ENCODE measurements at places on chromosomes 3 and 15. TPM values are rescaled to one million over a fixed set of nuclear protein-coding genes. Genes with fewer than 3 reads are reported as not detected.

- no peak for DNase-seq
- no peaks in the 10 kb centered on the region for H3K27me3 ChIP-seq
- H3K36me3 ChIP-seq, result no peaks in the 10 kb centered on the region
- H3K27ac ChIP-seq, result no peak overlapping the region
- peaks cover 3% of the 10 kb centered on the region for H3K4me1 ChIP-seq
These were observed 584 bp upstream of the RPL32 start for GRCh38 chr3:12841970-12842328.

DNA sequence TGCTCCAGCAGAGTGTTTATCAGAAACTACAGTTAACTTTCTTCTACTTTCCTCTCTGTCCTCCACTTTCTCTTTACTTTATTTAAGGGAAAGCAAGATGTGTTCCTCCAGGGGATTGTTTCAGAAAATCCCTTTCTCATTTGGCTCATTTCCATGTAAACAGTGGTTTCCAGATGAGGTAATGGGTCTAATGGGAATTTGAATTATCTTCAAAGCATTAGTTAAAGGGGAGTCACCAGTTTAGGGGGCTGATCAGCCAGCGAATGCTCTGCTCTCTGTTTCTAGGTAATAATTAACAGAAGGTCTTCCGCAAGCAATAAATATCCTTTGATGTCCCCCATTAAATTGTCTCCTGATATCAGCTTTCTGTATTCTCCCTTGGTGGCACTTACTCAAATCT, 30.4 kb upstream of the ZNF639 start:
- H3K27me3 ChIP-seq, result no peaks in the 10 kb centered on the region
- H3K4me1 ChIP-seq, result no peaks in the 10 kb centered on the region
- no peaks in the 10 kb centered on the region for H3K36me3 ChIP-seq
- H3K27ac ChIP-seq, result no peak overlapping the region
- DNase-seq, result no peak
- H3K4me3 ChIP-seq, result no peak overlapping the region

Gene KNSTRN
- total RNA-seq, result 6.3 TPM

Gene IL20RB
- total RNA-seq, result 0.56 TPM

- H3K27me3 ChIP-seq, result peaks cover 2% of the 10 kb centered on the region
- H3K4me3 ChIP-seq, result no peak overlapping the region
- H3K4me1 ChIP-seq, result no peaks in the 10 kb centered on the region
- no peak for DNase-seq
- no peak overlapping the region for H3K27ac ChIP-seq
These were observed 60.7 kb downstream of the TIMP4 start for GRCh38 chr3:12097971-12098370.

Gene CYP19A1
- total RNA-seq, result 0.83 TPM

Gene CCR2
- total RNA-seq, result 0.42 TPM

- DNase-seq, result no peak
- no peaks in the 10 kb centered on the region for H3K36me3 ChIP-seq
- H3K4me1 ChIP-seq, result no peaks in the 10 kb centered on the region
- H3K27me3 ChIP-seq, result no peaks in the 10 kb centered on the region
- H3K27ac ChIP-seq, result no peak overlapping the region
These were observed 101.8 kb downstream of the RAB11A start for GRCh38 chr15:65970937-65971740.

GRCh38 chr15:69685512-69686452, 233.2 kb downstream of the RPLP1 start:
- H3K4me1 ChIP-seq, result no peaks in the 10 kb centered on the region
- no peaks in the 10 kb centered on the region for H3K36me3 ChIP-seq
- no peak overlapping the region for H3K27ac ChIP-seq
- no peak overlapping the region for H3K4me3 ChIP-seq

DNA sequence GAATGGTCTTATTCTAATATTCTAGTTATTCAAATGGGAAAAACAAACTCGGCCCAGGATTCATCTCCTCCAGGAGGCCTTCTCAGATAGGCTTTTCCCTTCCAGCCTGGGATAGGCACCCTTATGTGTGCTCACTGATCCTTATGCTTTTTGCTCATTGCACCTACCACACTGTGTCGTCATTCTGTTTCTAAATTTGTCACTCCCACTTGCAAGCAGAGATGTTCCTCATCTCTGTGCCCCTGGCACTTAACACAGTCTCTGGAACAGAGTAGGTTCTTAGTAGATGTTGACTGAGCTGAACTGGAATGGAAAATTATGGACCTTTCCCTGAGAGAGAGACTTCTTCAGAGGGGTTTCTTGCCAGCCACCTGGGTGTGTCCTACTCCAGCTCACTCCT, 18.7 kb upstream of the SPG11 start:
- H3K27ac ChIP-seq, result no peak overlapping the region
- H3K27me3 ChIP-seq, result no peaks in the 10 kb centered on the region
- no peaks in the 10 kb centered on the region for H3K36me3 ChIP-seq
- no peak overlapping the region for H3K4me3 ChIP-seq
- DNase-seq, result no peak

Gene GOLGA6B
- total RNA-seq, result 0.15 TPM

DNA sequence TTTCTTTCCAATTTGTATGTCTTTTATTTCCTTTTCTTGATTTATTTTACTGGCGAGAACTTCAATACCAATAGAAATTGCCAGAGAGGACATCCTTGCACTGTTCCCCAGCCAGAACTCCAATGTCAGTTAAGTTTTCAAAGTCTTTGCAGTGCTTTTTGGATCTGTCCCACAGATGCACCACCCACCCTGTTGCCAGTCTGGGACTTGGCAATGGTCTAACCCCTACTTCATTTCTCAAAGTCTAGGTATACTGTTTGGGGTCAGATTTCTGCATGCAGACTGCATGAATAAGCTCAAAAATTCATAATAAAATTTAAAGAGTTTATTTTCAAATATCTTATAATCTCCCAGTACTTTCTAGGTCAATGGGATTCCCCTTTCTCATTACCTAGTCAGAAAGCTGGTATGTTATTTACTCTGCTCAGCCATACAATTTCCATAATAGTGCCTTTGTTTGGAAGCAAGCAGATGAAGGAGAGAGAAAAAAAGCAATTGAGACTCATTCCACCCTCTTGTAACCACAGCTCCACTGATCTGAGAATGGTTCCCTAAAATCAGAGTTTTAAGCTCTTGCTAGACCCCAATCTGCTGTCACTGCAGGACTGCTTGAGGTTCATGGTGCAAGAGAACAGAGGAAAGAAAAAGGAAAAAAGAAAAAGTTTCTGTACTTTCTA, 125.9 kb upstream of the PLXND1 start:
- H3K27me3 ChIP-seq, result no peaks in the 10 kb centered on the region
- DNase-seq, result no peak
- no peak overlapping the region for H3K27ac ChIP-seq
- H3K36me3 ChIP-seq, result no peaks in the 10 kb centered on the region

Gene SNRPA1
- 55.1 TPM for total RNA-seq

- no peak overlapping the region for H3K4me3 ChIP-seq
- DNase-seq, result no peak
These were observed 61.4 kb downstream of the GABRB3 start for GRCh38 chr15:26711445-26711844.

DNA sequence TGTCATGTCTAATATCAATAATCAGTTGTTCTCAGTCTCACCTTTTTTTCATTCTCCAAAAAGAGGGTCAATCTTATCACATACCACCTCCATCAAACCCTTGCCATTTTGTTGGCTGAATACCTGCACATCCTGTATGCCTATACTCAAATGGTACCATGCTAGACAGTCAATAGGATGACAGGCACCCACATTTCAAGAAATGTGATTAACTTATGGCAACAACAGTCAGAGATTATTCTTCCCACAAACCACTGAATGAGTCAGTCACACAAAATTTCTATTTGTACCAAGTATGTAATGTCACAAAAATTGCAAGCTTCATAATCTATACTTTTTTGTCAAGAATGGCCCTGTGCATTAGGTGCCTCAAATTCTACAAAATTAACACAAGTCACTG, 5.1 kb upstream of the SLC27A2 start:
- peaks cover 1% of the 10 kb centered on the region for H3K4me1 ChIP-seq
- no peaks in the 10 kb centered on the region for H3K27me3 ChIP-seq
- no peaks in the 10 kb centered on the region for H3K36me3 ChIP-seq
- DNase-seq, result no peak

Gene LMAN1L
- total RNA-seq, result not detected

GRCh38 chr15:69457304-69458280, 5.0 kb downstream of the RPLP1 start:
- H3K4me1 ChIP-seq, result peaks cover 10% of the 10 kb centered on the region

GRCh38 chr3:152865668-152866245, 30.8 kb downstream of the P2RY1 start:
- H3K4me3 ChIP-seq, result no peak overlapping the region
- H3K36me3 ChIP-seq, result no peaks in the 10 kb centered on the region
- no peak overlapping the region for H3K27ac ChIP-seq
- no peaks in the 10 kb centered on the region for H3K4me1 ChIP-seq
- no peaks in the 10 kb centered on the region for H3K27me3 ChIP-seq
- DNase-seq, result no peak

DNA sequence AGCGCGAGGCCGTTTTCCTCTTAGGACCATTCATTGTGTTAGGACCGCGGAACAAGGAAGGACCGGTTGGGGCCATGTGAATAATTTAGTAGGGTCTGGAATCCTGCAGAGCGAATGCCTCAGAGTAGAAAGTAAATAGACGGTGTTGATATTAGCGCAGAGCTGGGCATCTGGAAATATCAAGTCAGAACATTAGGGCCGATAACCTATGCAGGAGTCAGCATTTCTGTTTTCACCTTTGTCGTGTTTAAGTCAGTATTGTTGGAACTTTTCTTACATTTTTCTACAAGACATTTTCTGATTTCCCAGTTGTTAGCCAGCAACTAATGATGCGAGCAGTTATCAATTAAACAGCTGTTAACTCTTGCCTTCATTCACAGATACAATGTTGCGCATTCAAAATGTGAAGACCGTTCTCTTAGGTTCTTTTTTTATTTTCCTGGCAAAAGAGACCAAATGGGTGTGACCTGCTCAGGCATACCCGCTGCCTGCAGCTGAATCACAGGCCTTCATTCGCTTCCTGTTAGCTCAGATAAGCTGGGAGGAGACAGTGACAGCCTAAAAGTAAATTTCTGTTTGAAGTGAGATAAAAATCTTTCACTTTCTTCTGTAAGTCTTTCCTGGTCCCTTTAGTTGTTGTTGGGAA, 966 bp upstream of the PKM start:
- DNase-seq, result no peak
- no peaks in the 10 kb centered on the region for H3K36me3 ChIP-seq
- H3K27ac ChIP-seq, result peak overlapping the region; percentile 99
- H3K4me3 ChIP-seq, result peak overlapping the region; percentile 88
- H3K27me3 ChIP-seq, result no peaks in the 10 kb centered on the region
- peaks cover 14% of the 10 kb centered on the region for H3K4me1 ChIP-seq

DNA sequence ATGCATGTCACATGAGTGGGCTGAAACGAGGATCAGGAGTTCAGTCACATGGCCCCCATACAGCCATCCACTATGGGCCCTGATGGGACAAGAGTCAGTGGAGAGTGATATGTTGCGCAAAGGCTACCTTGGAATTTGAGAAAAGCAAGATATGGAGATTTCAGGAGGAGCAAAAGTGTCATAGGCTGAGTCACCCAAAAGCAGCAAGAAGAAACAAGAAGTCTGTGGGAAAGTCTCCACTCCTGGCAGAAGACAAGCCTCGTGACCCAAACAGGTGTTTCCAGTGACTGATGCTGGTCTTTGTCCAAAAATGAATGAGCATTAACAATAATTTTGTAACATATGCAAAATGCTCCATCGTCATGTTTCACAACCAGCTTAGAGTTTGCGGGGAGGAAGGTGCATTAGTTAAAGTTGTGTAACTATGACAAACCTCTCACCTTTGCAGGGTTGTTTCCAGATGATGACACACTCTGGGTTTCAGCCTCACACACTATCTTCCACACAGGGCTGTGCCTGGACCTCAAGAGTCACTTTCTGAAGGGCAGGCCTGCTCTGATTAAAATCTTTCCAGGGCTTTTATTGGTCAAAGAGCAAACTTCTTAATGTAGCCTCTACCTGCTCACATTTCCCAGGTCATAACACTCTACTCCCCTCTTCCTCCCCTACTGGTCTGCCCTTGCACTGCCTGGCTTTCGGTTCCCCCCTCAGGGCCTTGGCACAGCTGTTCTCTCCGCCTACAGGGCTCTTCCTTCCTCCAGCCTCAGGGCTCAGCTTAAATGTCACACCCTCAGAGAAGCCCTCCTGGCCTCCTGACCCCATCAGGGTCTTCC, 3.9 kb upstream of the DNASE1L3 start:
- H3K27me3 ChIP-seq, result no peaks in the 10 kb centered on the region
- H3K27ac ChIP-seq, result no peak overlapping the region
- H3K4me3 ChIP-seq, result no peak overlapping the region
- H3K36me3 ChIP-seq, result no peaks in the 10 kb centered on the region
- peaks cover 2% of the 10 kb centered on the region for H3K4me1 ChIP-seq
- no peak for DNase-seq

GRCh38 chr15:69161079-69161877, 843 bp downstream of the GLCE start:
- H3K27me3 ChIP-seq, result no peaks in the 10 kb centered on the region
- H3K4me3 ChIP-seq, result peak overlapping the region; percentile 95
- peak; percentile 39 for DNase-seq
- peak overlapping the region; percentile 72 for H3K27ac ChIP-seq
- no peaks in the 10 kb centered on the region for H3K36me3 ChIP-seq

DNA sequence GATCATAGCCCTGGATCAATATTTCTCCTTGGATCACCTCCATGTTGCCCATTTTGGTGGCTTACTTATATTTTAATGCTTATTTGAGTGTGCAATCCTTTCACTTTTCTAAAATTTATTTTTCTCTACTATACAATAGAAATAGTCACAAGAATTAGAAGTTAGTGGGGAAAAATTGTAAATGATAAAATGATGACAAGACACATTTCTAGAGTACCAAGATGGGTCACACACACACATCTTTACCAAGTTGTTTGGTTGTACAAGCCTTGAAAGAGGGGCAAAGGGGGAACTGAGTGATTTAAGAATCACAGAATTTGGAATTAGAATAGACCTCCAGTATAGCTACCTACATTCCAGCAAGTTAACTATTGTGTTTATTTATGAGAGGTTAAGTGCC, 545.8 kb downstream of the RBMS3 start:
- H3K36me3 ChIP-seq, result no peaks in the 10 kb centered on the region
- no peaks in the 10 kb centered on the region for H3K27me3 ChIP-seq
- no peak overlapping the region for H3K4me3 ChIP-seq
- no peak overlapping the region for H3K27ac ChIP-seq
- peaks cover 3% of the 10 kb centered on the region for H3K4me1 ChIP-seq

Measured in ovary (tissue), 10 donors.